ENCODE measurements at places on chromosomes 7 and 10. TPM values are rescaled to one million over a fixed set of nuclear protein-coding genes. Genes with fewer than 3 reads are reported as not detected.

The TMEM139 gene
- total RNA-seq = not detected

The VWA2 gene
- total RNA-seq = not detected

The NEUROG3 gene
- not detected for total RNA-seq

The PFKFB3 gene
- 5.2 TPM for total RNA-seq

All from myometrial cell (primary cell).